ENCODE measurements at places on chromosomes 3 and 15.

- DNase-seq = no peak
These were observed 94.3 kb downstream of the MITF start for GRCh38 chr3:69833591-69833990.

GRCh38 chr3:30341851-30342250 lies 264.6 kb upstream of the TGFBR2 start:
- no peak for DNase-seq

DNA sequence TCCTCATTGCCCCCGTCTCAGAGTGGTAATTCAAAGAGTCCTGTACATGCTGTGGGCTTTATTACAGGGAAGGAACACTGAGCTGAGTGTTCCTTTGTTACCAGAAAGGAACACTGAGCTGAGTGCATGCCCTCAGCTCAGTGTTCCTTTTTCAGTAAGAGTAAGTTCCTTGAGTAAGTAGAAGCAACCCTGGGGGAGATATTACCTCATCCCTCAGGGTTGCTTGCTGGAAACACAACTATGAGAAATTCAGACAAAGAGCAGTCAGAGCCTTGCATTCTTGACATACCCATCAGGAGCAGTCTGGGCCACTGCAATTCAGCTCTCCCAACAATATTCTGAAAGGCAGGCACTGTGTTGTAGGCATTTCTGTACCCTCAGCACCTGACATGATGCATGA lies 17.0 kb downstream of the CHRM5 start:
- DNase-seq = no peak

DNA sequence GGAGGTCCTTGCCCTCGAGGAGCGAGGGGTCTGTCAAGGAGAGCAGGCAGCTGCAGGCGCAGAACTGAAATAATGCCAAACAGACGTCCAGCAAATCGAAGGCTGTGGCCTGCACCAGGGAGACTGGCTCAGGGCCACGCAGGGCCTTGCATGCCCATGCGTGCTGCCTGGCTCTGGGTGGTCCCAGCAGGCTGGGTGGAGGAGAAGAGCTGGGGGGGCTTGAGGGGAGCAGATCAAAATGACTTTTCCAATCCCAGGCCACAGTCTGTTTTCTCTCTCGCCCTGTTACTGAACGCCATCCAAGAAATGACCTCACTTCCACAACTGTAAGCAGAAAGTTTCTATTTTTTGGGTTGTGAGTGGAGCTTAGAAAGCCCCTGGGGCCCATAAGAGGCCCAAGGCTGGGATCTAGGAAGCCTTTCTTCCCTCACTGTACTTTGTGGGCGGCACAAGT lies 96.9 kb upstream of the RPL32 start:
- DNase-seq = no peak

DNA sequence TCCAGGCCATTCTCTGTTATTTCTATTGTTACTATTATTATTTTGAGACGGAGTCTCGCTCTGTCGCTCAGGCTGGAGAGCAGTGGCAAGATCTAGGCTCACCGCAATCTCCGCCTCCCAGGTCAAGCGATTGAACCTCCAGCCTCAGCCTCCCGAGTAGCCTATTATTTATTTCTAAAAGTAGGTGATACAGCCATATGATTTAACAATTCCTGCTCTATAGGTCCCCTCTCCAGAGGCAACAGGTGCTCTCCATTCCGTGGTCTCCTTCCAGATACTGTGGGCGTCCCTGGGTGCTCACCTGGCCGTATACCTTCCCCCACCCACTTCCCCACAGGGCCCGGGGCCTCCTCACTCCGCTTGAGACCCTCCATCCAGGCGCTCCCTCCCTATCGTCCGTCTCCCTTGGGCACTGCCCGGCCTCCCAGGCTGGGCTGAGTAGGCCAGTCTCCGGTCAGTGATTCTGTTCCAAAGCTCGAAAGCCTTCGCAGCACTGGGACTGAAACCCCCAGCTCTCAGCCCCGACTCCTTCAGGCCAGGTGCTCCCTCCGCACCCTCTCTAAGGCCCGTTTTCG lies 708 bp upstream of the PTPN23 start:
- DNase-seq = no peak

GRCh38 chr3:151357463-151357850 lies 27.1 kb downstream of the P2RY12 start:
- no peak for DNase-seq

- no peak for DNase-seq
These were observed 72.6 kb upstream of the DPH6 start for GRCh38 chr15:35618260-35619188.

- DNase-seq = peak; percentile 20
These were observed 25.4 kb upstream of the SLC25A26 start for GRCh38 chr3:66195347-66195783.

DNA sequence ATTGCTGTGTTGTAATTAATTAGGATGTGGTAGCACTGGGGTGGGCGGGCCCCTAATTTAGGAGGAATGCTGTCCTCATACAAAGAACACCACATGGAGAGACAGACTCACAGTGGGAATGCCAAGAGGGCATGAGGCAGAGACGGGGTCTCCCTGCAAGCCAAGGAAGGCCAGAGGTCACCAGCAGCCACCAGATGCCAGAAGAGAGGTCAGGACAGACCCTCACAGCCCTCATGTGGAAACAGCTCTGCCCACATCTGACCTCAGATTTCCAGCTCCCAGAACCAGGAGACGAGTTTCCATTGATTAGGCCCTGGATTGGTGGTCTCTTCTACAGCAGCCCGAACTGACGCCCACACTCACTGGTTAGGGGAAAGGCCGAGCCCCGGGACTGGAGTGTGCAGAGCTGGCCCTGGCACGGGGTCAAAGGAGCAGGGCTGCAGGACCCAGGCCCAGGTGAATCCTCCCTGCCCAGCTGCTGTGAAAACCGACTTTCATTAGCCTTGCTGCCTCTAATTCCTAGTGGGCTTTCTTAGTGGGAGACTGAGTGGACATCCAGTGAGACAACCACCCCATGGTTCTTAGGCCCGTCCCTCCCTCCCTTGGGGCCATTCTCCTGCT lies 43.0 kb upstream of the SLC41A3 start:
- no peak for DNase-seq

DNA sequence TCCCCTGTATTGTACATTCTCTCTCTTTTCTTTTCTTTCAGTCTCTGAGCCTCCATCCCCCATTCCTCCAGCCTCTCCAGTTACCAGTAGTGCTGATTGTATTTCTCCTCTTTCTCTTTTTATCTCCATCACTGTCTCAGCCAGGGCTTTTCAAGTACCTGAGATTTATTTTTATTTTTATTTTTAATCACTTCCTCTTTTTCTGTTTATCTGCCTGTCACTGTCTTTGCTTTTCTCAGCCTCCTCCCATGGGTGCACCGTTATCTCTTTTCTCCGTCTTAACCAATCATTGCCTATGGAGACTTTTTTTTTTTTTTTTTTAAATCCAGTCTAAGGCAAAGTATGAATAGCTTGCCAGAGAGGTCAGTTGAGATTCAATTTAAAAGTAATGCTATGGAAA lies 359.3 kb downstream of the GAP43 start:
- DNase-seq = no peak

- no peak for DNase-seq
These were observed 268.7 kb downstream of the TBC1D5 start for GRCh38 chr3:17473761-17474160.
